ENCODE measurements at places on chromosomes 4 and X. TPM values are rescaled to one million over a fixed set of nuclear protein-coding genes. Genes with fewer than 3 reads are reported as not detected.

Gene PIR
- total RNA-seq, result 53.2 TPM

Gene HTN1
- 6.1 TPM for total RNA-seq

Gene ALB
- not detected for total RNA-seq

Gene PRMT9
- total RNA-seq, result 6.6 TPM

Gene MND1
- 5.7 TPM for total RNA-seq

Gene LRRC66
- total RNA-seq, result 0.10 TPM
